ENCODE measurements at places on chromosomes 7 and 10.

GRCh38 chr10:15228426-15228825, 59.9 kb upstream of the NMT2 start:
- no peak for DNase-seq

GRCh38 chr7:127892488-127893314, 138.5 kb downstream of the LRRC4 start:
- DNase-seq: peak; percentile 56

DNA sequence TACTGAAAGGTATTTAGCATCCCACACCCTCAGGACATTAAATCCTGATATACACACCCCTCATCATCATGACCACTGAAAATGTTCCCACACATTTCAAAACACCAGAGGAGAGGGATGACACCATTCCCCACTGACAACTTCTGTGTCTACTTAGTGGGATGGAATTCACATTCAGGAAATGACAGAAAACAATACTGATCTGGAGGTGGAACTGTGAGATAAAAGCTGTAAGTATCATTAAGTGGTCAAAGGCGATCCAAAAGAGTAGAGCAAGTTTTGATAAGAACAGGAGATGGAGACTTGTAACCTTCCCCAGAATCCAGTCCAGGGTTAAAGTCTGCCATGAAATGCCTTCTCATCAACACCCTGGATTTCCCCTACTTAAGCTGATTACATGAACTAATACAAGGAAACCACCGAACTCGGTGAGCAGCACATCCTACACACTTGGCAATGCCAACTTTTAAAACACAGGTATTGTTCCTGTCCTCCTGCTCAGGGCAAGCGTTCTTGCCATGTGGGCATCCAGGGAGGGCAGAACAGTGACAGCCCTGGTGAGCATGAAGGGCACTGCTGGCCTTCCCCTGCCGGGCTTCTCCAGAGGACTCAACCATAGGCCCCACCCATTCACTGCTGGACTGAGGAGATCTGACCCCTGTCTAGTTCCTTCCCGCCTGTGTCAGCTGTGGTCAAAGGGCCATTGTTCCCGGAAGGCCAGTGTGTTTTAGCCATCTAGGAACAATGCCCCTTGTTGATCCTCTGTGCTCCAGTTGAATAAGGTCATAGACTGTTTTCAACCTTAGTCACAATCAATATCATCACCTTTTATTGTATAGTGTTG, 85.0 kb downstream of the SGMS1 start:
- peak; percentile 44 for DNase-seq

DNA sequence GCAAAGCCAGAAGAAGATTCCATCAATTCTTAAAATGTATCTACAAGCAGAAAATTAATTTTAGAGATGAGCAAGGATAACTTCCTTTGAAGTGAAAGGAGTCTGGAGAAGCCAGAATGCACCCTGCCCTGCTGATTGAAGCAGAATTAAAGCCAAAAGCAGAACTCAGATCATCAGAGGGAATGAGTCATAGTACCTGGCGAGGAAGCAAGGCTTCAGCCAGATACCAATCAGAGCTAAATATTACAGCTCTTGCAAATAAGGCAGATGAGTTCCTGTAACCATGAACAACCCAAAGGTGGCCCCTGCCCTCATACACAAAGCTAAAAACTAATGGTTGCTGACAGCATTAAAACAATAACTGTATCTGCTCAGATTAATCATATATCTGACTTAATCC, 10.4 kb downstream of the HTR7 start:
- peak; percentile 44 for DNase-seq

GRCh38 chr7:17622451-17622850, 317.8 kb downstream of the SNX13 start:
- peak; percentile 63 for DNase-seq

- no peak for DNase-seq
Measured at GRCh38 chr7:13742811-13743210, 246.7 kb downstream of the ETV1 start.

GRCh38 chr7:2812114-2812487, 32.0 kb downstream of the GNA12 start:
- no peak for DNase-seq
